Ureter (tissue), 1 donor: ENCODE measurements at places on chromosomes 7 and 10. TPM values are rescaled to one million over a fixed set of nuclear protein-coding genes. Genes with fewer than 3 reads are reported as not detected.

DNA sequence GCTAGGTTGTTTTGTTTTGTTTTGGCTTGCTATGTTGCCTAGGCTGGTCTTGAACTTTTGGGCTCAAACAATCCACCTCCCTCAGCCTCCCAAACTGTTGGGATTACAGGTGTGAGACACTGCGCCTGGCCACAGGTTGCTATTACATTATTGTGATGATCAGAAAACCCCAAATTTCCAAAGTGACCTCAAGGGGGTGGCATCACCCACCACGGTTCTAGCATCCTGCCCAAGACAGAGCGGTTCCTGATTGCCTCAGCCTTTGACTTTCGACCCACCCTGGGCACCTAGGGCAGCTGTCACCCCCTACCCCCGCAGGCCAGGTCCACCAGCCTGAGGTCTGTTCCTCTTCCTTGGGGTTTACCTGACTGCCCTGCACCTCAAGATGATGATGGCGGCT, 28.4 kb downstream of the SBDS start:
- no peak for DNase-seq

- DNase-seq, result peak; percentile 61
Measured at GRCh38 chr10:113854761-113855588, 514 bp downstream of the NHLRC2 start.

DNA sequence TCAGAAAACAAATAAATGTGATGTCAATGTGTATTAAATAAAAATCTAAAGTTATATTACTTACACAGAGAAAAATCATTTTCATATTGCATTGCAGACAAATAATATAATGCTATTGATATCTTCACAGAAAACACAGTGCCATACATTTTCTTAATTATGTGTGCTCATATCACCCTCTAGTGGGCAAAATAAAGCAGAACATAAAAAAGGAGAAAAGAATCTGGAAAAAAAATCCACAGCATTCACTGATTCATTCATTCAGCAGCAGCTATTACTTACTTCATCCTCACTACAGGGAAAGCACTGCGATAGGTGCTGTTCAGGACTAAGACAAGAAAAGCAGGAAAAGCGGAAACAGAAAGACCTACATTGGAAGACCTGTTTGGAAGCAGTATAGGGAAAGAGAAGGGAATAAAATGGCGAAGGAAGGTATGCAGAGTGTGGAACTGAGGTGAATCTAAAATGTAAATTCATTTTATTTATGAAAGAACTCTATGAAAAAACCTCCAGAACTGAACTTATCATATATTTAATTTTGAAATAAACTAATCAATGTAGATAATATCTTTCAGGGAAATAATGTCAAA, 73.2 kb downstream of the POT1 start:
- DNase-seq, result no peak

OR2A42 gene
- total RNA-seq, result 0.08 TPM

GRCh38 chr10:661597-662222, 27.8 kb downstream of the DIP2C start:
- DNase-seq, result no peak

DNA sequence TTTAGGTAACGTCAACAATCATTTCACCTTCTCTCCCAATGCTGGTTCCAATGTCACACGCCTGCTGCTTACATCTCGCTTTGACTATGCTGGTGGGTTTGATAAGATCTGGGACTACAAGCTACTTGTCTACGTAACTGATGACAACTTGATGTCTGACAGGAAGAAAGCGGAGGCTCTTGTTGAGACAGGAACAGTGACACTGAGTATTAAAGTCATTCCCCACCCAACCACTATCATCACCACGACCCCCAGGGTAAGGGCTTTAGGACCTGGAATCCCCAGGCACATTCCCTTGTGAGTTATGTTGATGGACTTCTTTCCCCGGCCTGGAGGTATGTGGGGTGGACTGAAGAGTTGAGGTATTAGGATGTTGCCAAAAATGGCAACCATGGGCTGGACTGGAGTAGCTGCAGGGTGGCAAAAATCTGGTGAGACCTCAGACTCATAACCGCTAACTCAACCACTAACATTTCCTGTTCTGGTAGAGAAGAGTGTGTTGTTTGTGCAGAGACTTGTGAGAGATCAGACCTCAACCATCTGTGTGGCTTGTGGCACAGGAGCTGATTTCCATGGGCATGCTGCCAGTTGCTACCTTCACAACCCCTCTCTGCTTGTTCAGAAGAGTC, 59.2 kb downstream of the CDHR3 start:
- DNase-seq, result no peak

RAPGEF5 gene
- total RNA-seq, result 56.9 TPM

DNA sequence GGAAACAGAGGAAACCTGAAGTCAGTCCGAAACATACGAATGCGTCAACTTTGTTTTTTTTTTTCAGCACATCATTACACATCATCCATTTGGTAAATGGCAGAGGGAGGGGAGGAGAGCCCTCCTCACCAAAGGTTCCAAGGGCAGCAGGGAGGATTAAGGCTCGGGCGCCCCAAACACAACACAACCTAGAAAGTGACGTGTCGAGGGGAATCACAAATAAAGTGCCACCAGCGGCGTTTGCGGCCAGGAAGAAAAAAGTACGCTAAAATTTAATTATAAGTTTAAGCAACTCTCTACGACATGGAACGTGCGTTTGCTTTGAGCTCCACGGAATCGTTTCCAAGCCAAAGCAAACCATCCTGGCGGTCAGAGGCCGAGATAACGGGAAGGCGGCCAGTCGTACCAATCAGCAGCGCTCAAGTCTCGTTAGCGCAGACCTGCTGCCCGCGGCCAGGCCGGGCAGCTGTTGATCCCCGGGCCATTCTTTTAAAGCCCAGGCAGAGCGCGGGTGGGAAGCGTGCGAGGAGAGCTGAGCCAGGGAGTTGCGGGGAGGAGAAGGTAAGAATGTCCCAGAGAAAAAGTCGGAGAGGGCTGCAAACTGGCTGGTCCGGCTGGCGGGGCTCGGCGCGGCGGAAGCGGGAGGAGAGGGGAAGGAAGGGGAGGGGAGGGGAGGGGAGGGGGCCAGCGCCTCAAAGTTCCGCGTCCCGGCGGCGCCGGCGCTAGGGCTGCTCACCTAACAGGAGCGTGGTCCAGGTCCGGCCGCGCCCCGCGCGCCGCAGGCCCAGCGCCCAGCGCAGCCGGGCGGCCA, 719 bp downstream of the DPY19L1 start:
- DNase-seq, result peak; percentile 53

GSTO2 gene
- total RNA-seq, result 47.0 TPM

LIPM gene
- not detected for total RNA-seq

GRCh38 chr10:79563426-79563825, 3.2 kb upstream of the SFTPA2 start:
- no peak for DNase-seq

GRCh38 chr10:28316696-28317095, 13.8 kb upstream of the MPP7 start:
- DNase-seq, result no peak

DNA sequence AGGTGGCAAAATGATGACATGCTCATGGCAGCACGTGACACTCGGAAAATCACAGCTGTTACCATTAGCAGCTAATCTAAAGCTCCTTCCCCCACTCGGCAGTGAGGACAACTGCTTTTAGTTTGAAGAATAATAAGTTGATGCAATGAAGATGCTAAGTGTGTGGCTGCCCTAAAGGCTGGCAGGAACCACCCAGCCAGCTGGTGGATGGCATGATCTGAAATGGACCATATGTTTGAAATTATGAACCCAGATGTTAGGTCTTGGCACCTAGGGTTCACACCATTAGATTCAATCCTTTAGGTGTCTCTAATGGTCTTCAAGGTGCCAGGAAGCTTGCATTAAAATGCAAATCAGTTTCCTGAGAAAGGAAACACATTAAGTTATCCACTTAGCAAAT, 230.1 kb downstream of the WDR11 start:
- no peak for DNase-seq

GRCh38 chr7:91993976-91994375, 53.3 kb downstream of the AKAP9 start:
- DNase-seq, result no peak

NOBOX gene
- not detected for total RNA-seq

HBP1 gene
- 62.1 TPM for total RNA-seq

GRCh38 chr7:36039243-36039642, 113.8 kb upstream of the EEPD1 start:
- DNase-seq, result no peak

DNA sequence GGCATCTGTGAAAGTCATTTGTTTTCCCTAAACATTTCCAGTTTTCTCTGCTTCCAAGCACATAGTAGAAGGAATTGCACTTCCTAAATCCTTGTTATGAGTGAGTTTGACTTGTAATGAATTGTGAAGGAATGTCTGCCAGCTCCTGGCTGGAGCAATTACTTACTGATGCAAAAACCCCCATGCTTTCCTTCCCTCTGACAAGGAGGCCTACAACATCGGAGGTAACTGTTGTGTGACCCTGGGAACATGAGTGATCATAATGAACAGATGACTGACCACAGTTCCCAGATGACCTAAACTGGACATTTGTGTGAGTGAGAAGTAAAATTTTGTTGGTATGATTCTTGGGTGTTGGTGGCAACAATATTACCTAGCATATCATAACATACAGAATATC, 21.4 kb upstream of the CPVL start:
- DNase-seq, result no peak

GRCh38 chr7:31129067-31129466, 77.0 kb downstream of the ADCYAP1R1 start:
- DNase-seq, result no peak

DNA sequence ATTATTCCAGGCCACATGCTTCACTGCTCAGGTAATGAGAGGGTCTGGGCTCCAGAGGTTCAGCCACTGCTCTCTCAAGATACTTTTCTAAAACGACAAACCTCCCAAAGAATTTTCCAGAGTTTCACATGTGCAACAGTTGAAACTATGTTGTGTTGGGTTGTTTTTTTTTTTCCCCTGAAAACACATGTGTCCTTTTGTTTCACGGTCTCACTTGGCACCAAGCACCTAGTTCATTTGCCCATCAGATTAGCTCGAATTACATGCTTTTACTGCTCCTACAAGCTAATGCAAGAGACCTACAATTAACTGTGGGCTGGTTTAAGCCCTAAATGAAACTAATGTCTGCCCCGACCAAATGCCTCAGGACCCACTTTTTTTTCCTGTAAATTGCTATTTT, 313.3 kb downstream of the FGFR2 start:
- DNase-seq, result peak; percentile 57

COPS6 gene
- 121 TPM for total RNA-seq

- DNase-seq, result no peak
Measured at GRCh38 chr10:52136921-52137320, 177.2 kb upstream of the DKK1 start.

RAB19 gene
- 3.7 TPM for total RNA-seq

DNA sequence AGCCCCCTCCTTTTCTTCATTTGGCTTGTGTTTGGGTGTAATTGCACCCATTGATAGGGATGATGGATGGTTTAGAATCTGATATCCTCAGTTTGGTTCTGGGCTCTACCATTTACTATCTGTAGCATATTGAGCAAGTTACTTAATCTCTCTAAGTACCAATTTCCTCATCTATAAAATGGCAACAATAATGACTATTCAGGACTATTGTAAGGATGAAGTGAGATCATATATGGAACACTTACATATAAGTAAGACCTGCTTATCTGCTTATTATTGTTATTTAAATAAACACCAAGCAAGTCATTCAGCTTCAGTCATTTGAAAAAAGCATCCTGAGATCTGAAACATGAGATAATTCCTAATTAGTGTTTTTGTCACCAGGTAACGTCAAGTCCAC, 127.0 kb downstream of the SEC23IP start:
- no peak for DNase-seq

DNA sequence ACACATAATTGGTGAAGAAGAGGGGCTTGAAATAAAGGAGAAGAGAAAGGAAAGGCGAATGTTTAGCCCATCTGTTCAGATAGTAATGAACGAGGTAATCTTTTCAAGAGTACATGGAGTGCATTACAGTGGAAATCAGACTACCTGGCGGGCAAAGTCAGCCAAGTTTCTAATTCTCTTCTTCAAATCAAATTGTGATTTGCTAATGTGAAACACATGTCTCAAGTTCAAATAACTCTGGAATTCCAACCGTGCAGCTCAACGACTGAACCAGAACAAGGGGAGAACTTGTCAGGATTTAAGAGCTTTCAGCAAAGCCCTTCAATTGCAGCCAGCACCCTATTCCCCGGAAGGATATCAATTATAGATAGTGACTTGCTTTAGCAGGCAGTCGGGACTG, 216.9 kb downstream of the GLI3 start:
- DNase-seq, result no peak

- no peak for DNase-seq
Measured at GRCh38 chr10:42776681-42777080, 5.9 kb upstream of the BMS1 start.

DNA sequence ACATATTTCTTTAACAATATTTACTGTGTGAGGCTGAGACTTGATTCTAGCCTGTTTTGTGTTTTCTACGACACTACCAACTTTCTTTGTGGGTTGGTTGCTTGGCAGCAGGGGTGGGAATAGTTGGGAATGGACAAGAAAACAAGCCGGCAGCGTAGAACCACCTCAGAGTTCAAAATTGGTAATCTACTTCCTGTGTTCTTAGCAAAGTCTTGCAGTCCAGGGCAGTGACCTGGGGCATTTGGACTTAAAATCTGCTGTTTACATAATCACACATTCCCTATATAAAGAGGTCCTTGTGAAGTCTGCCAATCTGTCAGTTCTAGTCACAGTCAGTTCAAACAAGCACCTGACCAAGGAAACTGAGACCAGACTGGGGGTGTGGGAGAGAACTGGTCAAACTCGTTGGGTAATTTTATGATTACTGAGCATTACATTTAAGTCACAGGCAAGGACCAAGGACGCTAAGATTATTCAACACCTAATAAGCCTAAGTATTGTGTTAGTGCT, 167.9 kb downstream of the CPEB3 start:
- DNase-seq, result peak; percentile 61

GRCh38 chr10:132419538-132420468, 22.8 kb downstream of the PWWP2B start:
- no peak for DNase-seq

DNA sequence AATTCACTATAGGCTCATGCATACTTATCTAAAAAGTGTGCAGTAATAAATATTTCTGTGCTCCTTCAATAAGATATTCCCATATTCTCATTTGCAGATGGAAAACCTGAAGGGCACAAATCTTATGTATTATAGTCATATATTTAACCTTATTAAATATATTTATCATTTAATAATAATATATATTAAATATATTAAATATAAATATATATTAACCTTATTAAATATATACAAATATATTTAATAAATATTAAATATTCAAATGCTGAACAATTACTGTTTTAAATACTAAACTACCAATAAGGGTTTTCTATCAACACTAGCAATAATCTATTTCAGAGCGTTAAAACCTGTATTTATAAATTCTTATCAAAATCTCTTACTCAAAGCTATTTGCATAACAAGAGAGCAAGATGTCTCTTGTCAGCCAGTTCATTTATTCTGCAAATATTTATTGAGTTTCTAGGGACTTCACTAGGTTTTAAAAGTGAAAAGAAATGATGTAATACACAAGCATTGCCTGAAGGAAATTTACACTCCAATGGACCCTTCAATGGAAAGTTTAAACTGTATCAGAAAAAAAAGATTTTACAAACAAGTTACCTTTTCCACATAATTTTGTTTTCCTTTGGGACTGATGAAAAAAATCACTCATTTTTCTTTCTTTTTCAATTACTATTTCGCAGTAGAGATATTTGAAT, 159.2 kb downstream of the AGMO start:
- no peak for DNase-seq

COL26A1 gene
- not detected for total RNA-seq

RTKN2 gene
- 0.78 TPM for total RNA-seq
